Hematopoietic multipotent progenitor cell (in vitro differentiated cells): ENCODE measurements at places on chromosomes 3 and 15. TPM values are rescaled to one million over a fixed set of nuclear protein-coding genes. Genes with fewer than 3 reads are reported as not detected.

- DNase-seq = peak; percentile 89
Measured at GRCh38 chr15:83446904-83447709, at the start of gene SH3GL3. SH3GL3 (plus strand) TSS chr15:83447341; CDS start chr15:83447534, 193 bp downstream.

- no peak for DNase-seq
Measured at GRCh38 chr3:179961703-179962078, 75.0 kb downstream of the PEX5L start.

DNA sequence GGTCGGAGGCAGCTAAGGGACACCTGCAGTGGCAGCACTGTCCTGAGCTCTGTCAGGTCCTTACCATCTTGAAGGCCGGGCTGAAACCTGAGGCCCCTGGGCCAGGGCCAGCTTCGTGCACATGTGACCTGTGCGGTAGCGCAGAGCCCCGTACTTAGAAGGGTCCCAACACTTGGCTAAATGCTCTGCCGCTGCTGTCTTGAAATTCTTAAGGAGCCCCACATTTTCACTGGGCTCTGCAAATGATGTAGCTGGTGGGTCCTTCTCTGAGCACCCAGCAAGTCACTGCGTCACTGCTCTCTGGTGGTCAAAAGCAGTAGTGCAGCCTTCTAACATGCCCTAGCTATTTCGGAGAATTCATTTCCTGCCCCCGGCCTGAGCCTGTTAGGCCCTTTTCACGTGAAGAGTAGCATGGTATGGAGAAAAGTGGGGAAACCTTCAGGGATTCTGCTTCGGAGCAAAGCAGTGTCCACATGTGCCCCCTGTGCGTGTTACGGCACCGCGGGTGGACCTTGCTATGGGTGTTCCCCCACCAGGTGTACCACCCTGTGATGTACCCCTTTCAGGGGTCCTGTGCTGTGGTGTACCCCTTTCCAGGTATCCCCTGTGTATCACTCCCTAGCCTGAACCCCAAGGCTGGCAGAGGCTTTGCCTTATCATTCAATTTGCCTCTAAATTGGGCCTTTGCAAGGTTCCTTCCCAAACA lies 79.7 kb downstream of the TMEM266 start:
- DNase-seq = peak; percentile 29

GRCh38 chr3:119934249-119934648 lies 152.3 kb downstream of the NR1I2 start:
- no peak for DNase-seq

DNA sequence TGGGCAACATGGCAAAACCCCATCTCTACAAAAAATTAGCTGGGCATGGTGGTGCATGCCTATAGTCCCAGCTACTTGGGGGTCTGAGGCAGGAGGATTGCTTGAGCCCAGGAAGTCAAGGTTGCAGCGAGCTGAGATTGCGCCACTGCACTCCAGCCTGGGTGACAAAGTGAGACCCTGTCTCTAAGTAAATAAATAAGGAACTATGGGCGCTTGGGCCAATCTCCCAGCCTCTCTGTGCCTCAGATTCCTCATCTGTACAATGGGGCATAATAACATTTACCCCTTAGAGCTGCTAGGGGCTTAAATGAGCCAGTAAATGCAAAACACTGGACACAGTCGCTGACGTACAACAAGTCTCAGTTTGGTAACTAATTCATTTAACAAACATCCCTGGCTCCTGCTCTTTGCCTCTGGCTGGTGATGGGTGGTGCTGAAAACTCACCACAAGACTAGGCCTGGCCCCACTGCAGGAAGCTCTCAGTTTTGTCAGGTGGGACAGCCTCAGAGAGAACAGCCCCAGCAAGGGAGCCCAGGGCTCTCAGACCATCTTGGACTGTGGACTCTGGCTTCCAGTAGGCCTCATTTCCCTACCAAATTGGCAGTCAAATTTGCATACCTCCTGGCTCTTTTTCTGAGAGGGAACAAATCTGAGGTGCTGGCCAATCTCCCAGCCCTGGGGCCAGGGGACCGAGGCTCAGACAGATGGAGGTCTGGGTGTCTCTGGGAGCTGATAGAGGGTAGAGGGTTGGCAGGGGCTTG lies 6.4 kb upstream of the TBC1D2B start:
- no peak for DNase-seq

DNA sequence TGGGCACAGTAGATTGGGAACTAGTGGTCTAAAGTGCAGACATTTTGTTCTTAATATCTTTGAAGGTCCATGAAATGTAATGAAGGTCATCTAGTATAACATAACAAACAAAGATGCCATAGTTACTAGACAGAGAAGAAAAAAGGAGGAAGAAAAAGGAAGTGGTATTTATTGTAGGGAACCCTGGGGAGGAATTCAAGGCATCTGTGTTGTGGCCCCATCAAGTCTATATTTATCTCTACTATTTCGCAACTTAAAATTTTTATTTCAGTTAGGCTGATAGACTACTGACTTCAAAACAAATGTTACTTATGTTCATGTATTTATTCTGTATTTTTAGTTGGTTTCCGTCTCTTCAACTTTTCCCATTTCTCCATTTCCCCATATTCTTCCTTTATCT lies 48.9 kb upstream of the ZDHHC23 start:
- DNase-seq = no peak

DNA sequence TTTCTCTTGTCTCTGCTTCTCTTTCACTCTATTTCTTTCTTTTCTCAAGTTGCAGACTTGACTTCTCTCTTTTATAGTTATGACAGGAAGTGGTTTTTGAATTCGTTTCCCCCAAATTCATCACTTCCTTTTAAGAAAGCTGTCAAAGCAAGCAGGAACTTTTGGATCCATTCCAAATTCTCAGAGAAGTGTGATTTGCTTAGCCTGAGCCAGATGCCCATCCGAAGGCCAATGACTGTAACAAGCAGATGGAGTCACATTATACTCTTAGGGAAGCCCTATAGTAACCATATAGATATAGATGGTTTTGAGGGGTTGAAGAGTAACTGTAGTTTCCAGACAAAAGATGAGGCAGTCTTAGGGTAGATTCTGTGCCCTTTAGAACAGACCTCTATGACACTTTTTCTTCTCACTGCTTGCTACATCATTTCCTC lies 592.0 kb upstream of the KCNMB2 start:
- DNase-seq = peak; percentile 85

DNA sequence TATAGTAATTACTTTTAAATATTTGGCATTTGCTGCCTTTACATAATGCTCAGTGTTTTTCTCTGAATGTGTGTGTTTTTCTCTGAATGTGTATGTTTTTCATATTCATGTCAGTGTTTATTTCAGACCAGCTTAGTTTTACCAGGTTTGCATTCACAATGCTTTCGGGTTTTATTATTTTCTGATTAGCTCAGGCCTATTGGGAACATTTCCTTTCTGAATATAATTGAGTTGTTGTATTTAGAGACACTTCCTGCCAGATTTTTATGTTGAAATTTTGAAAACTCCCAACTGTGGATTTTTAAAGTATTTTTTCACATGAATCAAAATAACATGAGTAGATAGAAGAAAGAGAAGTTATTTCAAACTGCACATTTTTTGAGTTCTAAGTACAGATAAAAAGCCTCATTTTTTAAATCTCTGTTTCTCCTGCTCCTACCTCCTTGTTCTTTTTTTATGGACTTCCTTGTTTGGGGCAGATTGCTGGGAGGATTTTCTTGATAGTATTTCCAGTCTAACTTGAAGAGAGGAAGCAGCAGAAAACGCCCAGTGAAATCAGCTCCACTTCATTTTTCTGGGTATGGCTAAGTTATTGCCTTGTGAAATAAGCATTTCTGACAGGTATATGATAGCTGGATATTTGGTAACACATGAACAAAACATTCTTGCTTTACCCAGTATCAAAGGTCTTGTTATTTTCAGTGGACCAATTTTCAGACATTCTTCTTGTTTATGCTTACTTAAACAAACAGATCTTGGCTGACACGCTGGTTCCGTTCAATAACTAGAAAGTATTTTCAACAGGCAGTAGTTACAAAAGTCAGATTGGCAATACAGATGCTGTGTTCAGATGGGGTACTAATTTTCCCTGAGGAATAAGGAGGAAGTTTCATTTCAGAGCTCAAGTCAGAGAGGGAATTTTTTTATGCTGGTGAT lies 70.7 kb downstream of the RIOX2 start:
- DNase-seq = no peak

DNA sequence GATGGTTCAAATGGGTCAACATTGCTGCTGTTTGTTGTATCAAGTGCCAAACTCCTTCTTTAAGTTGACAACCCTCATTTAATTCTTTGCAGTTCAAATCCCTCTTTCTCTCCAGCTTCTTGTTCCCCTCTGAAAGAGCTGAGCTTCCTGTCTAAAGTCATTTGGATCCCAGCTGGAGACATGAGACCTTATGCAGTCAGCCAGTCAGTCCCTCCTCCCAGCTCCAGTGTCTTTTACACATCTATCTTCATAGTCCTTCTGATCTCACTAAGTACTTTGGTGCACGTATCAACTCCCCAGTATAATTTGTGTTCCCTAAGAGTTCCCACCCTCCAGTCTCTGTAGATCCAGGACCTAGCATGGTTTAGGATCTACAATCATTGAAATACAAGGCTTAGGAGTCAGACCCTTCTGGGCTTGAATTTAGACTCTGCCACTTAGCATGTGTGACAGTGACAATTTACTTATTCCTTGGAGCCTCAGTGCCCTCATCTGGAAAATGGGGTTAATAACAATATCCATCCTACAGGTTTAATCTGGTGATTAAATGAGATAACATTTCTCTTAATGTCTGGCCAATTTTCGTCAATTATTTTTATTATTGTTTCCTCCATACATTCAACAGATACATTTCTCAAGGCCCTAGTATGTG lies 102.8 kb upstream of the SEMA6D start:
- no peak for DNase-seq

- DNase-seq = peak; percentile 42
Measured at GRCh38 chr15:40100947-40101905, 7.5 kb downstream of the BMF start.

DNA sequence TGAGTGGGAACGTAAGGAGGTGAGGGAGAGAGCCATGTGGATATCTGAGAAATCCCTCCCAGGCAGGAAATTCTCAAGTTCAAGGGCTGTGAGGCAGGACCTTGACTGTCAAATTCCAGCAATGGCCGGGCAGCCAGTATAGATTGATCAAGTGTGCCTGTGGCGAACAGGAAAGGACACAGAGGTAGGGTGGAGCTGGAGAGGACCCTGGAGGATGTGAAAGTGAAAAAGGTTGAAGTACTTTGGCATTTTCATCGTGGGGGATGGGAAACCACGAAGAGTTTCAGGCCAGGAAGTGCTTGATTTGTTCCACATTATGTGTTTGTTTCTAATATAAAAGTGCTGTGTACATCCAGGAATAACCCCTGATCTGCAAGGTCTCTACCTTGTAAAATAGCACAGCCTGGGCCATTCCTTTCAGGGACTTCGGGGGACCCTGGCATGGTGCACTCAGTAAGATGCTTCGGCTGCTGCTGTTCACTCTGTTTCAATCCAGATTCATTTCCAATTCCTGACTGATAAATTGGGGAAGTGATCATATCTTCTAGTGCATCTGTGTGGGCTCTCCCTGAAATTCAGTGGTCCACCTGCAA lies 156.6 kb downstream of the MCTP2 start:
- DNase-seq = no peak

DNA sequence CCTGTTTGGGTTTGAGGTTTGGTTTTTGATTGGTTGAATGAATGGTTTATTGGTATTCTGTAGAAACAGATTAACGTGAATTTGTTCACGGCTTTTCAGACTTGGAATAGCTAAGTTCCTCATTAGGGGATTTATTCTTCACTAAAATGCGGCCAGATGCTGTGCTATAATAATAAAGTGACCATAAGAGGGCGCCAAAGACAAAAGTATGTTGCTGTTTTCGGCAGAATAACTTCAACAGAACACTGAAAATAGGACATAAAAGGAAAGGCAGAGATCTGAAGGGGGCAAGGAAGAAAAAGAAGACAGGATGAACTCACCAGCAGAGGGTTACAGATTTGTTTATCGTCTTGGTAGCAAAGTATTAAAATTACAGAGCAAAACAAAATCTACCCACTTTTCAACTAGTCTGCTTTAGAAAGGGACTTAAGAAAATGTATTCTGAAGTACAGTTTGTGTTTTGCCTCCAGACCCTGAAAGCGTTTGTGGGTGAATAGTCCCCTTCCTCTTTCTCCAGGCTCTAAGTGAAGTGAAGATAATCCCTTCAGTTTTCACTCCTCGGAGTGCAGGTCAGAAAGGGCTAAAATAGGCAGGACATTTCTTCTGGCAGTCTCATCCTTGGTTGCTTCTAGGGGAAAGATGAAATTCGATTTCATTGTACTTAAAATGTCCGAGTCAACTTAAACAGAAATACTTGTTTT lies 147.6 kb downstream of the IL20RB start:
- DNase-seq = peak; percentile 6

DNA sequence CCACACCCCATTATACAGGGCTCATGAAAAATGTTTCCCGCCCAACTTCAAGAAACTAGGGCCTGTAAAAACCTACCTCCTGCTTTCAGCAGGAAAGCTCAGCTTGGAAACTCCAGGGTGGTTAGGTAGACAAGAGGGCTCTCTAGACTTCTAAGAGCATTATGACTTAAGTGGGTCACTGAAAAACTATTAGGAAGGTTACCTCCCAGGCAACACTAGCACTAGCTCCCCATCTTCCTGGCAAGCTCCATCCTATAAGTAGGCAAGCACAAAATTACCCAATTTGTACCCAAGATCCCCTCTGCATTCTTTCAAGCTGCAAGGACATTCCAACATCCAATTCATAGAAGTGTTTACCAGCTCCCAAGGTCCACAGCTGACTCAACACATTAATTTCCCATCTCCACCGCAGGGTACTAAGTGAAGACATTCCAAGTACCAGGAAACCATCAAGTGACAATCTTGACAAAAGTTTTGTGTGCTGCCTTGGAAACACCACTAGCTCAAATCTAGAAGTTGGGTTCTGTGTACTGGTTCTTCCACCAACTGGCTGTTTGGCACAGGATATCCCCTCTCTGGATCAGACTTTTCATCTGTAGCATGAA lies 46.9 kb downstream of the WNT5A start:
- no peak for DNase-seq

DNA sequence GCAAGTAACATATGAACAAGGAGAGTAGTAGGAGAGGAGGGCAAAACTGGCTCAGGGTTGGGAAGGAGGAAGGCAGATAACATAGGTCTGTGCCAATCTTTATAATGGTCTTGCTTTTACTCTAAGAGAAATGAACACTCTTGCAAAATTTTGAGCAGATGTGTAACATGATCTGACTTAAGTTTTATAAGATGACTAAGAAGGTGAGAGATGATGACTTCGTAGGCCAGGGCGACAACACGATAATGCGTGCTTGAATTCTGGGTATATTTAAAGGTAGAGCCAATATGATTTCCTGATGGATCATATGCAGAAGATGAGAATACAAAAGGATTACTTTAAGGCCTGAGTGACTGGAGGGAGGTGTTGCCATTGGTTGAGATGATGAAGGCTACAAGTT lies 265.4 kb upstream of the KCNMB2 start:
- DNase-seq = no peak

DAZL gene
- not detected for total RNA-seq

GOLGA8Q gene
- total RNA-seq = 1.3 TPM

MCF2L2 gene
- total RNA-seq = 5.1 TPM

IMPG2 gene
- total RNA-seq = 0.27 TPM

MUSTN1 gene
- total RNA-seq = 0.27 TPM
